ENCODE measurements at places on chromosomes 7 and 10. TPM values are rescaled to one million over a fixed set of nuclear protein-coding genes. Genes with fewer than 3 reads are reported as not detected.

Gene ZNF853
- total RNA-seq, result 1.0 TPM

Gene GCK
- total RNA-seq, result not detected

Gene PLXNA4
- total RNA-seq, result 47.2 TPM

Gene NAT16
- total RNA-seq, result not detected

Gene ADAM12
- total RNA-seq, result 1.6 TPM

Gene RSPH10B2
- total RNA-seq, result 1.1 TPM

Gene FEZF1
- not detected for total RNA-seq

Gene ACTL6B
- not detected for total RNA-seq

Gene SMO
- not detected for total RNA-seq

Gene DCLRE1A
- 13.3 TPM for total RNA-seq

Gene ADGRA1
- total RNA-seq, result not detected

Gene RBM20
- not detected for total RNA-seq

DNA sequence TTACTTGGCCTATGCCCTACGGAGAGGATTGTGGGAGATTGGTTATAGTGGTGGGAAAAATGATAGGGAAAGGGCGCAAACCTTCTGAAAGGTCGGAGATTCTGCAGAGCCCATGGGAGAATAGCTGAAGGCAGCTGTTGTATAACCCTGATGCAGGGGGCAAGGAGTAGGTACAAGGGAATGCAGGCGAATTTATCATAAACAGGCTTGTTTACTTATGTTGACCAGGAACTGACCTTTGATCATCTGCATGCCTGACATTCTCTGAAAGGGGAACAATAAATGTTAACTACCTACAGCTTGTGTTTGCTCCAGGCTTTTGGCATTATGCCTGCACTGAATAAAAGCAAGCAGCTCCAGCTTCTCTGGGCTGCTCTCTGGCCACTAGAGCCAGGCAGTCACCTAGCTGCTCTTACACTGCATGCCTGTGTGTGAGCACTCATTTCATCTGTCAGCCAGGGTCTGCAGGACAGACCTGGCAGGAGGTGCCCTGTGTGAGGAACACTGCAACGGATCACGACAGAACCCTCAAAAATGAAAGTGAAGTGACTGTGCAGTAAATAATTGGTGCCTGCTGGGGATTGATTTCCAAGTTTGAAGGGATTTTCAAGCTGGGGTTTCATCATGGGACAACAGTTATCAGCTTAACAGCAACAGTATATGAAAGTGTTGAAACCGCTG lies 31.1 kb upstream of the ABCA13 start:
- no peaks in the 10 kb centered on the region for H3K27me3 ChIP-seq
- peaks cover 4% of the 10 kb centered on the region for H3K4me1 ChIP-seq
- H3K36me3 ChIP-seq, result no peaks in the 10 kb centered on the region
- no peak overlapping the region for H3K4me3 ChIP-seq
- no peak for DNase-seq

DNA sequence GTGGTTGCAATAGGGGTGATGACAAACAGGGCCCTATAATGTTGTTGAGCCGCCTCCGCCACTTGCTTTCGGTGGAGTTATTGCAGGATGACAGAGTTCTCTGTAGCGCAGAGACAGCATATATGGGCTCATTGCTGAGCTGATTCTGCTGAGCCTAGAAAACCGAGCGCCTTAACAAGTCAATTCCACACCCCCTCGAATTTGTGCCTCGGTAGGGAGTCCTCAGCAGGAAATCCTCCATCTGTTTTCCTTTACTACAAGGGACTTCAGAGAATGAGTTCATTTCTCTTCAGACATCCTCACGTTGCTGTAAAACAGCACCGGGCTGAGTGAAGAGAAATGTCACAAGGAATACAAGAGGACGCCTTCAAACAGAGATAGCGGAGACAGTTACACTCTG lies 90.7 kb upstream of the KIAA1217 start:
- H3K36me3 ChIP-seq, result no peaks in the 10 kb centered on the region
- H3K4me3 ChIP-seq, result no peak overlapping the region
- H3K4me1 ChIP-seq, result no peaks in the 10 kb centered on the region
- no peak for DNase-seq

GRCh38 chr7:39712751-39713150 lies 89.4 kb downstream of the RALA start:
- H3K4me1 ChIP-seq, result peaks cover 2% of the 10 kb centered on the region
- H3K4me3 ChIP-seq, result no peak overlapping the region
- H3K27me3 ChIP-seq, result peaks cover 6% of the 10 kb centered on the region
- H3K27ac ChIP-seq, result no peak overlapping the region

- peak overlapping the region; percentile 55 for H3K27ac ChIP-seq
- peaks cover 65% of the 10 kb centered on the region for H3K36me3 ChIP-seq
- H3K4me1 ChIP-seq, result peaks cover 17% of the 10 kb centered on the region
- H3K4me3 ChIP-seq, result no peak overlapping the region
- no peaks in the 10 kb centered on the region for H3K27me3 ChIP-seq
Observed at GRCh38 chr7:44964831-44965440, 13.9 kb downstream of the MYO1G start.

- no peaks in the 10 kb centered on the region for H3K36me3 ChIP-seq
- H3K27ac ChIP-seq, result no peak overlapping the region
- peaks cover 14% of the 10 kb centered on the region for H3K4me1 ChIP-seq
Observed at GRCh38 chr10:87661861-87662785, 2.4 kb downstream of the PAPSS2 start.

- DNase-seq, result no peak
- H3K36me3 ChIP-seq, result peaks cover 2% of the 10 kb centered on the region
- H3K4me3 ChIP-seq, result no peak overlapping the region
- peaks cover under 1% of the 10 kb centered on the region for H3K4me1 ChIP-seq
- H3K27ac ChIP-seq, result no peak overlapping the region
Observed at GRCh38 chr10:24858288-24859270, 93.8 kb downstream of the PRTFDC1 start.

GRCh38 chr10:86342111-86342863 lies 24.3 kb downstream of the GRID1 start:
- H3K27ac ChIP-seq, result no peak overlapping the region
- no peaks in the 10 kb centered on the region for H3K27me3 ChIP-seq
- no peak overlapping the region for H3K4me3 ChIP-seq
- H3K36me3 ChIP-seq, result no peaks in the 10 kb centered on the region
- no peak for DNase-seq
- H3K4me1 ChIP-seq, result peaks cover 19% of the 10 kb centered on the region

DNA sequence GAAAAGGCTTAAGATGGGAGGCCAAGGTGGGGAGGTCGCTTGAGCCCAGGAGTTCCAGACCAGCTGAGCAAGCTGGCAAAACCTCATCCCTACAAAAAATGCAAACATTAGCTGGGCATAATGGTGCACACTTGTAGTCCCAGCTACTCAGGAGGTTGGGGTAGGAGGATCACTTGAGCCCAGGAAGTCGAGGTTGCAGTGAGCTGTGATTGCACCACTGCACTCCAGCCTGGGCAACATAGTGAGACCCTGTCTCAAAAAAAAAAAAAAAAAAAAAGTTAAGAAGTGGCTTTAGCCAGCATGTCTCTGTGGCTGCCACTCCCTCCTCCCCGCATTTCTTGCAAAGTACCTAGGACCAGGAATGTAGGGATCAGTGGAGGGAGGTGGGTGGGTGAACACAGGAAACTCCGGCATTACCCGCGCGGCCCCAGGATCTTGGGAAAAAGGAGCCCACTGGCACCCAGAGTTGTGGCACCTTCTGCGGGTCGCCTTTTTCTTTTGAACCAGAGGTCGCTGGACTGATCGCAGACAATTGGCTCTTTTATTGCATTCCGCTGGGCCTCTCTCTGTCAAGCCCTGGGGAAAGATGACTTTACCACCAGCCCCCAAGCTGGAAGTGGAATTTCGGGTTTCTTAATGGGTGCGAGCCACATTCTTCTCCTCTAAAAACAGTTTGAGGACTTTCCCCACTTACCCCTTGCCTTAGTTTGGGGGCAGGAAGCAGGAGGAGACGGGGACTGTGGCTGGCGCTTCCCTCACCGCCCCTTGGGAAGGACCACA lies 3.5 kb downstream of the VGF start:
- H3K27ac ChIP-seq, result no peak overlapping the region
- H3K4me3 ChIP-seq, result peak overlapping the region; percentile 59
- H3K36me3 ChIP-seq, result peaks cover 24% of the 10 kb centered on the region
- DNase-seq, result no peak
- peaks cover 26% of the 10 kb centered on the region for H3K4me1 ChIP-seq

DNA sequence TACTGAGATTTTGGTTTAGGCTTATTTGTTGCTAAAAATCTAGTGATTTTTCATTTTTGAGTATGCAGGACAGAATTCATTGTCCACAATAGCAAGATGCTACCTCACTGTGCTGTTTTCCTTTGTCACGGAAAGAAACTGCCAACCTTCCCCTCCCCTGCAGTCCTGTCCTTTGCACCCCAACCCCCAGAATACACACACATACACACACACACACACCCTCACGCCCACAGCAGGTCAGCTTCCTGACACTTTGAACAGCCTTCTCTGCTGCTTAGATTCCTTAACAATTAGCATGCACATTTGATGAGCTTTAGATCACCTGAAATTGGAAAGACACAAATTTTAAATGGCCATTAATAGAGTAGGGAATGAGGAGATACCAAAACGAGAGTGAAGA lies 32.1 kb downstream of the ARMC3 start:
- DNase-seq, result no peak
- no peaks in the 10 kb centered on the region for H3K36me3 ChIP-seq
- no peak overlapping the region for H3K27ac ChIP-seq
- no peaks in the 10 kb centered on the region for H3K4me1 ChIP-seq
- H3K27me3 ChIP-seq, result peaks cover 3% of the 10 kb centered on the region
- H3K4me3 ChIP-seq, result no peak overlapping the region

DNA sequence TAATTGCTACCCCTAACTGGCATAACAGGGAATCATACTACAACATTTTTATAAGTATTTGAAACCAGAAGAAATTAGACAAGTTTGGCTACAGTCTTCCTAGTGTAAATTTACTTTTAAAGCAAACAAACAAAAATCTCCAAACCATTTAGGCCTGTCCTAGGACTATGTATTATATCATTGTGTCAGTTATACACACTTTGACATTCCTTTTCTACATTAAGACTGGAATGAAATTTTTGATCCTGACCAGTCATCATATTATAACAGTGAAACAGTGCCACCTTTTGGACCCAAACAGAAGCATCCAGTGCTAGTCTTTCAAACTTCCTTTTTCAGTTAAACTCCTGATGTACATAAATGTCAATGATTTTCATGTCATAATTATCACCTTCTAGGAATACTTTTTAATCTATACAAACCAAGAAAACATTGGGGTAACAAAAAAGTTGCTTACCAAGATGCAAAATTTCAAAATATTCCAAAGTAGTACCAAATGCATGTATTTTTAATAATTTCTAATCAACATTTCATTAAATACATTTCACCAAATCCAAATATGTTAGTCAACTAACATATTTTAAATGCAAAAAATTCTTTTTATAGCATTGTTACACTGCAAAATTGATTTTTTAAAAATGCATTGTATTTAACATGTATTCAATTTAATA lies 75.7 kb downstream of the IMMP2L start:
- H3K36me3 ChIP-seq, result no peaks in the 10 kb centered on the region
- no peak overlapping the region for H3K4me3 ChIP-seq
- no peak for DNase-seq
- no peaks in the 10 kb centered on the region for H3K4me1 ChIP-seq
- H3K27me3 ChIP-seq, result no peaks in the 10 kb centered on the region

- no peak for DNase-seq
- H3K27ac ChIP-seq, result no peak overlapping the region
- H3K4me1 ChIP-seq, result no peaks in the 10 kb centered on the region
- H3K36me3 ChIP-seq, result no peaks in the 10 kb centered on the region
Observed at GRCh38 chr10:34341473-34341872, 473.6 kb downstream of the PARD3 start.

DNA sequence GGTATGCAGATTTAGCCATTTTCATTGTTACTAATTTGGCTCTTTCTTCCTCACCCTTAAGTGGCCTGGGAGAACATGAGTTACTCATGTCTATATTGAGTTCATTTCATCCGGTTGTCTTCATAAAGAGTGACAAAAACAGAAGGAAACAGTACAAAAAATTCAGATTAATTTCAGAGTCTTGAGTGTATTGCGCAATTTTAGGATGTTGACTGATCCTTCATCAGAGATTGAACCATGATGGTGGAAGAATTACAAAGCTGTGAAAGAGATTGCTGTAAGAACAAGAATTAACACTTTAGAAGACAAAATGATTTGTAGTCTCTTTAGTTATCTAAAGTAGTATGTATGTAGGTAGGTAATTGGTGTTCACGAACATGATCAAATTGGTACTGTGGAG lies 194.0 kb upstream of the PPP1R3A start:
- no peaks in the 10 kb centered on the region for H3K36me3 ChIP-seq
- DNase-seq, result no peak
- H3K4me1 ChIP-seq, result no peaks in the 10 kb centered on the region
- H3K4me3 ChIP-seq, result no peak overlapping the region

- H3K36me3 ChIP-seq, result no peaks in the 10 kb centered on the region
- no peaks in the 10 kb centered on the region for H3K4me1 ChIP-seq
- DNase-seq, result no peak
- no peaks in the 10 kb centered on the region for H3K27me3 ChIP-seq
- H3K4me3 ChIP-seq, result no peak overlapping the region
- no peak overlapping the region for H3K27ac ChIP-seq
Observed at GRCh38 chr7:117118579-117119180, 165.4 kb downstream of the ST7 start.

GRCh38 chr10:86139066-86139657 lies 227.4 kb downstream of the GRID1 start:
- no peak overlapping the region for H3K4me3 ChIP-seq
- no peaks in the 10 kb centered on the region for H3K36me3 ChIP-seq
- no peaks in the 10 kb centered on the region for H3K27me3 ChIP-seq
- no peak overlapping the region for H3K27ac ChIP-seq

DNA sequence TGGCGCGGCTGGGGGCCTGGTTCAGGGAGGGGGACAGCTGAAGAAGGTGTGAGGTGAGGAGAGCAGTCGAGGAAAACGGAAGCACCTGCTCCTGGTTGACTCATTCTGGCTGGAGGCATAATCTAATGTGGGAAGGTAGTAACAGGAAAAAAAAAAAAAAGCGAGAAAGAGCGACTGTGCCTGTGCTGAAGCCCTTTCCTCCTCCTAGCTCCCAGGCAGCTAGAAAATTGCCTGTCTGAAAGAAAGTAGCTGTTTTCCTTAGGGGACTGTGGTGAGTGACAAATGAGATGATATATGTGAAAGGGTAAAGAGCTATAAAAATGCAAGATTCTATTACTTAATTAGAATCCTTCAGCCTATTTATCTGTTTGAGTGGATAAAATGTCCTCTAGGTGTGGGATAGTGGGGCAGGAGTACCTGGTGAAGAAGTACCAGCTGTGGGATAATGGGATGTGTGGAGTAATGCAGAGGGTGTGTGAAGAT lies 4.9 kb upstream of the MEST start:
- no peak overlapping the region for H3K27ac ChIP-seq
- peaks cover 4% of the 10 kb centered on the region for H3K36me3 ChIP-seq
- H3K27me3 ChIP-seq, result peaks cover 55% of the 10 kb centered on the region
- peak overlapping the region; percentile 76 for H3K4me3 ChIP-seq

- no peaks in the 10 kb centered on the region for H3K36me3 ChIP-seq
- H3K4me1 ChIP-seq, result no peaks in the 10 kb centered on the region
- H3K27ac ChIP-seq, result no peak overlapping the region
- no peaks in the 10 kb centered on the region for H3K27me3 ChIP-seq
- H3K4me3 ChIP-seq, result no peak overlapping the region
- peak; percentile 73 for DNase-seq
Observed at GRCh38 chr10:125048094-125048864, 106.4 kb downstream of the ZRANB1 start.

Measured in activated CD8-positive, alpha-beta T cell treated with anti-CD3 and anti-CD28 coated beads, Interleukin-2, amount 10 ng/mL, durations not matched to agents 7 days and 5 days (primary cell).